ENCODE measurements at places on chromosomes 16 and 17. TPM values are rescaled to one million over a fixed set of nuclear protein-coding genes. Genes with fewer than 3 reads are reported as not detected.

Gene TOP2A
- total RNA-seq: 1.1 TPM

DNA sequence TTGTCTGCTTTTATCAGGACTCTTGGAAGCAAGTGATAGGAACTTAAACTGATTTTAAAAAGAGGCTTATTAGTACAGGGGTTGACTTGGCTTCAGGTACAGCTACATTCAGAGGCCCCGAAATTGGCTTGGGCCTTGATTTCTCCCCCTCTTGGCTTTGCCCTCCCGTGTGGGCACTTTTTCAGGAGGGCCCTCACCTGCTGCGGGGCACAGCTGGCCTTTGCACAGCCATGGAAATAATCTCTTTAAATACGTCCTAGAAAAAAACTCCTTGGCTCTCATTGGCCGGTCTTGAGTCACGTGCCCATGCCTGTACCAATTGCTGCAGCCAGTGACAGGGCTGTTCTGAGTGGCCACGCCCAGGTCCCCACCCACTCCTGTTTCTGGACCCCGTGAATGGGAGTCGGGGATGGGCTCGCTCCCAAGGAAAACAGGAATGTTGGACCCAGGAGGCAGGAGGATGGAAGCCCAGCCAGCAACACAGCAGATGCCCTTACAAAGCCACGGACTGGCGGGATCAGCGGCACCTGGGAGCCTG is 15.0 kb downstream of the CA5A start:
- no peak for DNase-seq

GRCh38 chr17:1592751-1593629 is 30.4 kb upstream of the PITPNA start:
- no peak for DNase-seq

GRCh38 chr16:67884684-67885083 is at the start of gene NRN1L:
Gene NRN1L, plus strand, starts transcription at chr16:67884885. Its CDS starts 19 bp downstream, at chr16:67884904.
- DNase-seq: peak; percentile 95

DNA sequence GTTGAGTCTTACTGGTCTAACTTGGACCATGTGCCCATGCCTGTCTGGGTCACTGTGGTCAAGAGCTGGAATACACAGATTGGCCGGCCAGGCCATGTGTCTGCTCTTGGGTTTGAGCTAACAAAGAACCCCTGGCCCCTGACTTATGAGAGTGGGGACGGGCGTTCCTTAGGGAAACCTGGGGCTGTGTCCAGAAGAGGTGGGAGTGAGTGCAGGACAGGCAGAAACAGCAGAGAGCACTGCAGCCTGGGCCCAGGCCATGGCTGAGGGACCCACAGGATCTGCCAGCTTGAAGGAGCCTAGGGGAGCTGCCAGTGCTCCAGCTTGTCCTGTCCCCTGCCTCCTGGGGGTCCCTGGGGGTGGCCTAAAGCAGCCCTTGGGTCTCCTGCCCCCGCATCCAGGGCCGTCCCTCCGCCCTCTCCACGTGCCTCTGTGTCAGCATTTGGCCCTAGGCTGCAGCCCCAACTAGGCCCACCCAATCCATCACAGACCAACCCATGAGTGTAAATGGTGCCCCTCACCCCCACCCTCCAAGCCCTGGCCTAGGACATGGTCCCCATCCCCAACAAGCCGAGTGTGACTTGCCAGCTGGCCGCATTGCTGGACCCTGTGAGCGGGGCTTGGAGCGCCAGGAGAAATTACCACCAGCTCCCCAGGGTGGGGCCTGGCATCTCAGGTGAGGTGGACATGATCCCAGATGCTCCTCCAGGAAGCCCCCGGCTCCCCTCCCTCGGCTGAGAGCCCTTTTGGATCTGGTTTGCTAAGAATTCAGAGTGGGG is 12.5 kb upstream of the DRC7 start:
- DNase-seq: no peak

GRCh38 chr16:76280421-76281215 is 3.4 kb downstream of the CNTNAP4 start:
- no peak for DNase-seq

- DNase-seq: peak; percentile 84
Measured at GRCh38 chr16:29664091-29664921, 1.3 kb downstream of the SPN start.

- DNase-seq: no peak
Measured at GRCh38 chr16:2208308-2208707, 2.4 kb downstream of the BRICD5 start.

DNA sequence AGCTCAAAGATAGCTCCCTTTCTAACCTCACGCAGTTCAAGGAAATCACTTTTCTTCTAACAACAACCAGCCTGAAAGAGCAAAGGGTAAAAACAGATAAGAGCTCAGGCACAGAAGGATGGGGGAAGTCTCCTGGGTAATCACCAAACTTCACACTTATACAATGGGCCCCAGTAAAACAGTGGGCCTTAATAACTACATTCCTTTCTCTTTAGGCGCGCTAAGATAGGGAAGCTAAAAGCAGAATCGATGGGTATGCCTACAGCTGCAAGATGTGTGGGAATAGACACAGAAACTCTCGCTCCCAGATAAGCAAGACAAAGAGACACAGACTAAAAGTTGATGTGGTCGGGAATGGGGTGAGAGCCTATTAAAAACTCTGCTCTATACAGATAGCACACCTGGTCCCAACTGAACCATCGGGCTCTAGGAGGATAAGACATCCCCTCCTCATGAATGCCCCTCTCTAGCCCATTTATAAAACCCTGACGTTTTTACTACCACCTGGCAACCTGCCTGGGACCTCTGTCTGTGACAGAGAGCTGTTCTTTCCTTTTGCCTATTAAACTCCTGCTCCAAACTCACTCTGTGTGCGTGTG is 826 bp downstream of the LYZL6 start:
- no peak for DNase-seq

GRCh38 chr17:27491713-27492190 is 35.5 kb downstream of the KSR1 start:
- DNase-seq: peak; percentile 73

Gene HIGD1B
- total RNA-seq: 1.9 TPM

Gene KRTAP4-16
- total RNA-seq: not detected

Gene APRT
- total RNA-seq: 73.1 TPM

Gene FOXL1
- total RNA-seq: 8.9 TPM

GRCh38 chr16:82481455-82481854 is 145.3 kb upstream of the CDH13 start:
- no peak for DNase-seq
